ENCODE measurements at places on chromosomes 1 and 21. TPM values are rescaled to one million over a fixed set of nuclear protein-coding genes. Genes with fewer than 3 reads are reported as not detected.

GRCh38 chr1:233355841-233356704 is 28.5 kb downstream of the MAP3K21 start:
- DNase-seq: no peak

DNA sequence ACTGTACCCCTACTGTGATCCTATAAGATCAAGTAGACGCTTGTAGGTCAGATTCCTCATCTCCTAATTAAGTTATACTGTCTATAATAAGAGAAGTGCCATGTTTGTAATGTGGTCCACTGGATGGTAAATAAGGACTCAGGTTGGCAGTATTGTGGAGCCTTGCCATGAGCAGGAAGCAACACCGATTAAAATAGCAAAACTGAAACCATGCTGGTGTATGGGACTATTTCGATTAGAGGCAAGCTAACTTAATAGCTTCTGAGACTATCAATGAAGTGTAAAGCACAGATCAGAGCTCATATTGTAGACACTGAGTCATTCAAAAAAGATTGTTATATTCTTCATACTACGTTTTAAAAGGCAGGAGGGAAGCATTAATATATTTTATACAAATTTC is 348.8 kb downstream of the HHAT start:
- no peak for DNase-seq

GRCh38 chr1:2351723-2352122 is 39.6 kb downstream of the MORN1 start:
- DNase-seq: no peak

DNA sequence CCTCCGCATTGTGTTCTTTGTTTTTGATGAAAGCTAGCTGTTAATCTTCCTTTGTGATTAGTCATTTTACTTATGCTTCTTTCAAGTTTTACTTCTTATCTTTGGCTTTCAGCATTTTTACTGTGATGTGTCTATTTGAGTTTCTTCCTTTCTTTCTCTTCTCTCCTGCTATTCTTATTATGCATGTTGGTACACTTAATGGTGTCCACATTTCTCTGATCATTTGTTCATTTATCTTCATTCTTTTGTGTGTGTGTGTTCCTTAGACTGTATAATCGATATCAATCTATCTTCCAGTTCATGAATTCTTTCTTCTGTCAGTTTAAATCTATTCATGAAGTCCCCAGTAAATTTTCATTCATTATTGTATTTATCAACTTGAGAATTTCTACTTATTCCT is 1650.3 kb downstream of the BRINP3 start:
- DNase-seq: no peak

DNA sequence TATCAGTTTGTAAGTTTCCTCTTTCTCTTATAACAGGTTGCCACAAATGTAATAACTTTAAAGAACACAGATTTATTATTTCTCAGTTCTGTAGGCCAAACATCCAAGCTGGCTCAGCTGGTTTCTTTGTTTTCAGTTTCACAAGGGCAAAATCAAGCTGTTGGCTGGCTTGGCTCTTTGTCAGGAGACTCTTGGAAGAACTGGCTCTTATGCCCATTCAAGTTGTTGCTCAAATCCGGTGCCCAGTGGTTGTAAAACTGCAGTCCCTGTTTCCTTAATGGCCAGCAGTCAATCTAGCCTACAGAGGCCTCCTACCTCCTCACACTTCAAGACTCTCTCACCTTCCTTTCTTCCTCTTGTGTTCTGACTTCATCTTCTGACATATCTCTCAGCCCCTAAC is 1171.0 kb downstream of the MRPL39 start:
- no peak for DNase-seq

DNA sequence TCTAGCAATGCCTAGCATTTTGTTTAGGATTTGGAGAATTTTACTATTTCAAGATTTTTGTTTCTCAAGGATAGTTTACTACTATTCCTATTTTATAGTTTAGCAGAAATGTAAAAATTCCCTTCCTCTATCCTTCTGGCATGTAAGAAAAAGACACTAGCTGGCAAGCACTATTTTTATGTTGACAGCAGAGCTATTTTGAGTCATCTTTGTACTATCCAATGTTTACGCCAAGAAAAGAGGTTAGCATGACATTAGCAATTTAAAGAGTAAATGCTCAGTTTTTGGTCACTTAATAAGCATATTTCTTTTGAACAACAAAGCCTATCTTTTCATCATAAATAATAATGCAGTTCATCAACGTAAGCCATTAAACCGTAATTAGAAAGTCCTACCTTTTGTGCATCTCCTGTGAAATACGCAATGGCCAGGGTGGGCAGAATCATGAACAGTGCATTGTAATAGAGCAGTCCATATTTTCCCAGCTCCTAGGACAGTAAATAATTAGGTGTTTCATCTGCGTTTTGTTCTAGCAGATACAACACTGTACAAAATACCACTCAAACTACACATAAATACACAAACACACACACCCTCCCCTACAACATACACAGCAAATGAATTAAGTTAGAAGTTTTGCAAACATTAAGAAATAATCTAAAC is 12.0 kb downstream of the SLC35D1 start:
- DNase-seq: no peak

GRCh38 chr1:6731905-6732304 is 30.3 kb upstream of the DNAJC11 start:
- DNase-seq: no peak

DNA sequence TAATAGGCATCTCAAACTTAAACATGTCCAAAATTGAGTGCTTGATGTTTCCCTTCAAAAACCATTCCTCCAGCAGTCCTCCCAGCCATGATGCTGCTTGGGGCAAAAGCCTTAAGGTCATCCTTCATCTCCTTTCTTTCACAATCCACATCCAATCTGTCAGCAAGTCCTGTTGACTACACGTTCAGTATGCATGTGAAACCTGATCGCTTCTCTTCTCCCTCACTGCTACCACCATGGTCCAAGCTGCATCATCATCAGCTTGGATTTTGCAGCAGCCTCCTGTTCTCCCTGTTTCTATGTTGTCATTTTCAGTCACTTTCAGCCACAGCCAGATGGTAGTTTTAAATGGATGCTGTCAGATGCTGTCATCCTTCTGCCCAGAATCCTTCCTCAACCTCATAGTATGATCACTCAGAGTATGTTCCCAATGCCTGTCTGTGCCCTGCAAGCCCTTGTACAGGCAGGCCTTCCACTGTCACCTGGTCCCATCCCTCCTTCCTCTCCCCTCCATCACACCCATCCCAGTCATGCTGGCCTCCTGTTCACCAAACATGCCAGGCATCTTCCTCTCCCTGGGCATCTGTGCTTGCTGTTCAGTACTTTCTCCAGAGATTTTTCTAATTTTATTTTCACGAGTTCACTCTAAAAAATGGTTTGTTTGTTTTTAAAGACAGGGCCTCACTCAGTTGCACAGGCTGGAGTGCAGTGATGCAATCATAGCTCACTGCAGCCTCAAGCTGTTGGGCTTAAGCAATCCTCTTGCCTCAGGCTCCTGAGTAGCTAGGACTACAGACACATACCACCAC is 66.0 kb downstream of the SYDE2 start:
- no peak for DNase-seq

Gene PTAFR
- 4.2 TPM for total RNA-seq

Gene CD1C
- total RNA-seq: 2.2 TPM

Gene DDR2
- 120 TPM for total RNA-seq

Gene KPRP
- total RNA-seq: not detected

Gene NRDC
- total RNA-seq: 83.0 TPM

Gene HCN3
- total RNA-seq: 2.4 TPM

Gene OR2T33
- not detected for total RNA-seq
